ENCODE measurements at places on chromosomes 5 and 9.

GRCh38 chr5:42592401-42593140 lies 164.0 kb upstream of the CCDC152 start:
- DNase-seq, result no peak

DNA sequence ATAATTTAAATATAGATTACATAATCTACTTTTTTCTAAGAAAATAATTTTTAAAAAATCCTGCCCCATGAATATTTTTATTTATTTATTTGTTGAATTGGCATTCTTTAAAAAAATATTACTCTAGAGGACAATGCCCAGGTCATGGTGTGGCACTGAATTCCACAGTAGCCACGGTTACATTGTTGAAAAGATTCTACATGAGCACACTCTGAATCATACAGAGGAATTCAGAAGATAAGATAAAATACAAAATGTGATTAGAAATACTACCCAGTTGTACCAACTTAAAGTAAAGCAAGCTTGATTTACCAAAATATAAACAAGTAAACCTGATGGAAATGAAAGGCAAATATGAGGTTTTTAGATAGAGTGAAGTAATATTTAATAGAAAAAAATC lies 183.7 kb downstream of the HCN1 start:
- no peak for DNase-seq

- DNase-seq, result no peak
These were observed 18.9 kb upstream of the GPX8 start for GRCh38 chr5:55140908-55141665.

- no peak for DNase-seq
These were observed 31.5 kb downstream of the SLC22A4 start for GRCh38 chr5:132325691-132326090.

GRCh38 chr5:135625486-135625885 lies 46.7 kb upstream of the CXCL14 start:
- DNase-seq, result no peak

GRCh38 chr5:437281-437771 lies 5.7 kb upstream of the EXOC3 start:
- peak; percentile 24 for DNase-seq

DNA sequence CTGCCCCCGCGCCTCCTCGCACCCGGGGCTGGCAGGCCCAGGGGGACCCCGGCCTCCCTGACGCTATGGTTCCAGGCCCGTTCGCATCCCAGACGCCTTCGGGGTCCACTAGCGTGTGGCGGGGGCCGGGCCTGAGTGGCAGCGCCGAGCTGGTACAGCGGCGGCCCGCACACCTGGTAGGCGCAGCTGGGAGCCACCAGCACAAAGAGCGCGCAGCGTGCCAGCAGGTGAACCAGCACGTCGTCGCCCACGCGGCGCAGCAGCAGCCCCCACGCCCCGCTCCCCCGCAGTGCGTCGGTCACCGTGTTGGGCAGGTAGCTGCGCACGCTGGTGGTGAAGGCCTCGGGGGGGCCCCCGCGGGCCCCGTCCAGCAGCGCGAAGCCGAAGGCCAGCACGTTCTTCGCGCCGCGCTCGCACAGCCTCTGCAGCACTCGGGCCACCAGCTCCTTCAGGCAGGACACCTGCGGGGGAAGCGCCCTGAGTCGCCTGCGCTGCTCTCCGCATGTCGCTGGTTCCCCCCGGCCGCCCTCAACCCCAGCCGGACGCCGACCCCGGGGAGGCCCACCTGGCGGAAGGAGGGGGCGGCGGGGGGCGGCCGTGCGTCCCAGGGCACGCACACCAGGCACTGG lies 548 bp downstream of the TERT start:
- DNase-seq, result no peak

GRCh38 chr5:100803397-100803796 lies 99.7 kb downstream of the ST8SIA4 start:
- no peak for DNase-seq

- DNase-seq, result no peak
These were observed 135.2 kb downstream of the ARHGAP26 start for GRCh38 chr5:142905348-142905747.

DNA sequence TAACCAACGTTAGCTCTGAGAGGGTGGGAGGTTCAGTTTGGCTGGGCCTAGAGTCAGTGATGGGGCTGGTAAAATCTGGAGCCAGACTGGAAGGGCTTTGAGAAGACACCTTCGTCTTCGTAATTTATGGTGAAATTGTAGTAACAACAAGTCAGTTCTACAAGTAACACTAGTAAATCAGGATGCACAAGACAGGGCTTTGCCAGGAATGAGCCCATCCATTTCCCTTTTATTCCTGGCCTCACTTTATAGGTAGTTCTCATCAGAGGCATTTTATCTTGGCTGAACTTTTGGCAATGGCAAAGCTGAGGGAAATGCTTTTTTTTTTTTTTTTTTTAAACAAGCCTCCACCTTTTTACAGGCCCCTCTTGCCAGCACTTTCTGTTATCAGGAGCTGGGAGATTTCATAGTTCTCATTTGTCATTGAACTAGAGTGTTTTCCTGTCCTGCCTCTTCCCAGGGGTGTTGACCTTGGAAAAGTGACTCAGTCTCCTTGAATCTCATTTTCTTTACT lies 110.5 kb upstream of the KLF4 start:
- DNase-seq, result no peak

DNA sequence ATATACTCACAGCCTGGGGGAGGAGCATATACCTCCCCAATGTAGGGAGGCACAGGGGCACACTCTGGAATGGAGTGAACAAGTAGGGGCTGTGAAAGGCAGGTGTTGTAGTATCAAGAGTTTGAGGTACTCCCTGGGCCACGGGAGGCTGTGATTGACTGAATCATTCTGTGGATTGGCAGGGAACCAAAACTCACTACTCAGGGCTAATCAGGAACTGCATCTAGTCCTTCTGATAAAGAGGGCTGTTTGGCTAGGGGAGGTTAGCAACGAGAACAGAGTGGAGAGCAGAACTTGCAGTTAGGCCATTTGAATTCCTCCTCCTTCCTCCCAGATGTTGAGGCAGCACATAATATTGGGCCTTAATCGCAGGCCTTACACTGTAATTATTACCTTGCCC lies 369.2 kb upstream of the MPDZ start:
- DNase-seq, result no peak

DNA sequence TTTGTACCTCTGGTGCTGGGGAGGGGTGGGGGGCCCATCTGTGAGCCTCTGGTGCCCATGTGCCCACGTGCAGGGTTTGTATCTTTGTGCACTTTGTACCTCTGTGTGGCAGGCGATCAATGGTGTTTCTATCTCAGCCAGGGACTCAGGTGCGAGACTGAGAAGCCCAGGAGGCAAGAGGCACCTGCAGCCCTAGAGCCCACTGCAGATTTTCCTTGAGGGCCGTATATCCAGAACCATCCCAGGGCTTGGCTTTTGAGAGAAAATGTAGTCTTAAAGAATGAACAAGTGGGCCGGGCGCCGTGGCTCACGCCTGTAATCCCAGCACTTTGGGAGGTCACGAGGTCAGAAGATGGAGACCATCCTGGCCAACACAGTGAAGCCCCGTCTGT lies 52.2 kb upstream of the KCNMB1 start:
- DNase-seq, result no peak

DNA sequence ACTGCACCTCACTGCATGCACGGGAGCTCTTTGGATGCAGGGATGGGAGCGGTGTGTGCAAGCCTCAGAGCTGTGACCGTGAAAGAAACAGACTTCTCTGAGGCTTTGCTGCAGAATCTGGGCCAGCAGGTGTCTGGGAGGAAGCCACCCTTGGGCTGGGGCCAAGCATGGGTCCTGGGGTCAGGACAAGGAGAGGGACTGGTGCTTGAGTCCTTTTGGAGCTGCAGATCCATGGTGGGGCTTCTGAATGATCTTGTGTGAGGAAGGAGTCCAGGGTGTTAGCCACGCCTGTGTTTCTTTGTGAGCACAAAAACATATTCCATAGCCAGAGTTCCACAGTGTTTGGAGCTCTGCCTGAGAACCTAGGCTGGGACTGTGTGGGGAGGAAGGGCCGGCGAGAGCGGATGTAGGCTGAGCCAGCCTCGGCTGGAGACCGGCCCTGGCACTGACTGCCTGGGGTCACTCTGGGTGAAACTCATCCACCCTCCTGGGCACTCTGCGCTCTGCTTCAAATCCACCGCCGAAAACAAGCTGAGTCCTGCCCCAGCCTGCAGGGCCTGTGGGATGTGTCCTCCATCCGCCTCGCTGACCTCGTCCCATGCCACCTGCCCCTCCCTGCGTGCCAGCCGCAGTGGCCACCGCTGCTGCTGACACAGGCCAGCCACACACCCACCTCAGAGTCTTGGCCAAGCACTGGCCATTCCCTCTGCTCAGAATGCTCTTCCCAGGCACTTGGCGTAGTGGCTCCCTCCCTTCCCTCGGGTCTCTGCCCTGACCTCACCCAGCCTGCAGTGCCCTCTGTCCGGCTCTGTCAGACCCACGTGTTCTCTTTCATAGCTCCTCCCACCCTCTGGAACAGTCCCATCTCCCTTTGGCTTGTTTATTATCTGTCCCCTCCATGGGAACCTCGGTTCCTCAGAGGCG lies 26.7 kb downstream of the ERGIC1 start:
- no peak for DNase-seq

- DNase-seq, result no peak
These were observed 1.1 kb upstream of the ANP32B start for GRCh38 chr9:97981846-97982682.

GRCh38 chr5:54738118-54738972 lies 220.8 kb downstream of the SNX18 start:
- no peak for DNase-seq

DNA sequence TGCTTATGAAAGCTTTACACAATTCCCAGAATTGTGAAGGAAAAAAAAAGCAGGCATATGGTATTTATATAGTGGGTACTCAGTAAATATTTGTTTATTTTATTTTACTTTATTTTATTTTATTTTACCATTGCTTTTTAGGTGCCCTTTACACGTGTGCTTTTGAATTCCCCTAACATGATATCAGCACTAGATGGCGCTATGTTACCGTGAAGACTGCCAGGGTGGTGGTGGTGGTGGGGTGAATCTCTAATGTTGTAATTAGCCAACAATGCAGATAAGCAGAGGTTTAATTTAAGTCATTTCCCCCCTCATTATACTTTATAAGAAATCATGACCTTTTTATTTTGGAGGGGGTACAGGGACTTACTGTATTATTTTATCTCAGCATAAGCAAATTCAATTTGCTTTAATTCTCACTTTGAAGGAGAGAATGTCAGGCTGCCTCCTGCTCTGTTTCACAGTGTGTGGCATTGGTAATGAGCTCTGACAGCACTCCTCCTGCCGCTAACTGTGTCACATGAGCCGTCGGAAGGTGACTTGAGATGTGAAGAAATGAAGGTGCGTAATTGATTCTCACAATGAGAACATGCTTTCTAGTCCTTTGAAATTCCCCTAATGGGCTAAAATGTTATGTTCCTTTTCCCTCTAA lies 165.6 kb downstream of the YTHDC2 start:
- no peak for DNase-seq

GRCh38 chr5:10059980-10060379 lies 189.7 kb downstream of the ATPSCKMT start:
- DNase-seq, result no peak

- DNase-seq, result no peak
These were observed 9.6 kb upstream of the SSBP2 start for GRCh38 chr5:81760521-81760920.

All from activated naive CD8-positive, alpha-beta T cell treated with anti-CD3 and anti-CD28 coated beads, Interleukin-2, amount 10 ng/mL, durations not matched to agents 7 days and 5 days (primary cell).